Kidney (tissue), 22 donors: ENCODE measurements at places on chromosomes 2 and 18. TPM values are rescaled to one million over a fixed set of nuclear protein-coding genes. Genes with fewer than 3 reads are reported as not detected.

The CLEC4F gene
- polyA plus RNA-seq = not detected

DNA sequence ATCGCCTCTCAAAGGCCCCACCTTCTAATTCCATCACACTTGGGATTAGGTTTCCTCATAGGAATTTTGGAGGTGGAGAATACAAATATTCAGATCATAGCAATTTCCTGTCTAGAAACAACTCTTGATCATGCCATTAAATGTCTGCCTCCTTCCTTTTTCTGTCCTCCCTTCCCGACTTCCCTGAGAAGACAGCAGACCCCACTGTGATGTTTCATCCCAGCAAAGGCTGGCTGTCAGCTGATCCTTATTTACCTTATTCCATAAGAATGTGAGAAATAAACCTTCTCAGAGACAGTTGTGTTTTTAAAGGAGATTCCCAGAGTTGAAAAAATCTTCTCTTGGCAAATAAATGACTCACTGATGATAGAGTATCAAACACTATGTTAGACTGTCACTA is 133.9 kb downstream of the TDRD15 start:
- no peak for DNase-seq

- DNase-seq = no peak
Measured at GRCh38 chr2:226125176-226125883, 674.3 kb downstream of the IRS1 start.

The INHA gene
- polyA plus RNA-seq = 2.5 TPM

GRCh38 chr2:200470230-200470629 is 39.6 kb downstream of the KCTD18 start:
- DNase-seq = peak; percentile 70
